ENCODE measurements at places on chromosomes 6 and 20. TPM values are rescaled to one million over a fixed set of nuclear protein-coding genes. Genes with fewer than 3 reads are reported as not detected.

Gene PPP1R3G
- total RNA-seq: 0.26 TPM

GRCh38 chr6:138545621-138545980 lies 46.3 kb upstream of the NHSL1 start:
- H3K4me1 ChIP-seq: peaks cover 28% of the 10 kb centered on the region
- peak overlapping the region; percentile 77 for H3K27ac ChIP-seq
- H3K4me3 ChIP-seq: peak overlapping the region; percentile 19
- no peaks in the 10 kb centered on the region for H3K36me3 ChIP-seq
- H3K27me3 ChIP-seq: no peaks in the 10 kb centered on the region
- DNase-seq: peak; percentile 62

GRCh38 chr6:161437851-161438250 lies 164.0 kb upstream of the AGPAT4 start:
- H3K27me3 ChIP-seq: no peaks in the 10 kb centered on the region
- DNase-seq: no peak
- no peak overlapping the region for H3K27ac ChIP-seq
- no peak overlapping the region for H3K4me3 ChIP-seq
- H3K4me1 ChIP-seq: no peaks in the 10 kb centered on the region

- no peaks in the 10 kb centered on the region for H3K4me1 ChIP-seq
- H3K4me3 ChIP-seq: no peak overlapping the region
- no peak overlapping the region for H3K27ac ChIP-seq
Measured at GRCh38 chr6:161926324-161926723, 652.5 kb upstream of the AGPAT4 start.

GRCh38 chr6:156960525-156960924 lies 183.3 kb downstream of the ARID1B start:
- H3K27ac ChIP-seq: no peak overlapping the region
- H3K4me1 ChIP-seq: peaks cover 33% of the 10 kb centered on the region
- H3K4me3 ChIP-seq: no peak overlapping the region
- DNase-seq: no peak

- peak; percentile 48 for DNase-seq
- no peaks in the 10 kb centered on the region for H3K4me1 ChIP-seq
- H3K4me3 ChIP-seq: no peak overlapping the region
- H3K27ac ChIP-seq: no peak overlapping the region
- H3K36me3 ChIP-seq: no peaks in the 10 kb centered on the region
- no peaks in the 10 kb centered on the region for H3K27me3 ChIP-seq
Measured at GRCh38 chr6:160534050-160534696, 129.9 kb downstream of the LPA start.

GRCh38 chr6:88567696-88568095 lies 395.7 kb downstream of the RNGTT start:
- H3K36me3 ChIP-seq: no peaks in the 10 kb centered on the region
- H3K4me3 ChIP-seq: no peak overlapping the region
- no peak overlapping the region for H3K27ac ChIP-seq
- no peaks in the 10 kb centered on the region for H3K27me3 ChIP-seq
- no peaks in the 10 kb centered on the region for H3K4me1 ChIP-seq

- H3K4me1 ChIP-seq: no peaks in the 10 kb centered on the region
- DNase-seq: no peak
- no peak overlapping the region for H3K27ac ChIP-seq
- peaks cover 7% of the 10 kb centered on the region for H3K27me3 ChIP-seq
- no peaks in the 10 kb centered on the region for H3K36me3 ChIP-seq
Measured at GRCh38 chr20:37630993-37631392, 62.8 kb upstream of the CTNNBL1 start.

- H3K4me3 ChIP-seq: no peak overlapping the region
- H3K27ac ChIP-seq: no peak overlapping the region
- H3K27me3 ChIP-seq: no peaks in the 10 kb centered on the region
Measured at GRCh38 chr20:4519534-4519933, 202.2 kb upstream of the PRND start.

Gene ATP6V1G2
- total RNA-seq: 1.0 TPM

- H3K4me3 ChIP-seq: no peak overlapping the region
- DNase-seq: no peak
- no peak overlapping the region for H3K27ac ChIP-seq
- H3K27me3 ChIP-seq: no peaks in the 10 kb centered on the region
Measured at GRCh38 chr6:168216117-168216516, 103.5 kb downstream of the DACT2 start.

GRCh38 chr20:3454831-3455230 lies 16.0 kb upstream of the ATRN start:
- no peak for DNase-seq
- H3K4me1 ChIP-seq: no peaks in the 10 kb centered on the region
- H3K4me3 ChIP-seq: no peak overlapping the region
- H3K27ac ChIP-seq: no peak overlapping the region
- no peaks in the 10 kb centered on the region for H3K27me3 ChIP-seq
- no peaks in the 10 kb centered on the region for H3K36me3 ChIP-seq

DNA sequence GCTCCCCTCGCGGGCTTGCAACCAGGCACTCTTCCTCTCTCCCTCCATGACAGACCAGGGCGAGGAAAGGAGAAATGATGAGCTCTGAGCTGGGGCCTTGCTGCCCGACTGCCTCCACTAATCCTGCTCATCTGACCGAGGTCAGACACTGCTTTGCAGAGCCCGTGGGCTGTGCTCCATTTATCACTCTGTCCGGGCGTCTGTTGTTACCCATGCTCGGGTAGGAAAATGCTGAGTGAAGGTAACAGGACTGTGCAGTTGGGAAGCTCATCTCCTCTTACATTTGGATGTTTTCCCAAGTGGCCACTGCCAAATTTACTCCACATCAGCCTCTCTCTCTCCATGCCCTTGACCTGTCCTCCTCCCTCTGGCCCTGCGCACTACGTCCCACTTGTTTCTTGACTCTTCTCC lies 14.6 kb downstream of the RPS6KA2 start:
- no peak for DNase-seq
- no peak overlapping the region for H3K4me3 ChIP-seq
- no peaks in the 10 kb centered on the region for H3K36me3 ChIP-seq
- no peak overlapping the region for H3K27ac ChIP-seq
- H3K4me1 ChIP-seq: peaks cover 49% of the 10 kb centered on the region

GRCh38 chr6:105500693-105501092 lies 97.8 kb upstream of the PREP start:
- no peak overlapping the region for H3K4me3 ChIP-seq
- no peak for DNase-seq
- no peaks in the 10 kb centered on the region for H3K4me1 ChIP-seq
- H3K27ac ChIP-seq: no peak overlapping the region

DNA sequence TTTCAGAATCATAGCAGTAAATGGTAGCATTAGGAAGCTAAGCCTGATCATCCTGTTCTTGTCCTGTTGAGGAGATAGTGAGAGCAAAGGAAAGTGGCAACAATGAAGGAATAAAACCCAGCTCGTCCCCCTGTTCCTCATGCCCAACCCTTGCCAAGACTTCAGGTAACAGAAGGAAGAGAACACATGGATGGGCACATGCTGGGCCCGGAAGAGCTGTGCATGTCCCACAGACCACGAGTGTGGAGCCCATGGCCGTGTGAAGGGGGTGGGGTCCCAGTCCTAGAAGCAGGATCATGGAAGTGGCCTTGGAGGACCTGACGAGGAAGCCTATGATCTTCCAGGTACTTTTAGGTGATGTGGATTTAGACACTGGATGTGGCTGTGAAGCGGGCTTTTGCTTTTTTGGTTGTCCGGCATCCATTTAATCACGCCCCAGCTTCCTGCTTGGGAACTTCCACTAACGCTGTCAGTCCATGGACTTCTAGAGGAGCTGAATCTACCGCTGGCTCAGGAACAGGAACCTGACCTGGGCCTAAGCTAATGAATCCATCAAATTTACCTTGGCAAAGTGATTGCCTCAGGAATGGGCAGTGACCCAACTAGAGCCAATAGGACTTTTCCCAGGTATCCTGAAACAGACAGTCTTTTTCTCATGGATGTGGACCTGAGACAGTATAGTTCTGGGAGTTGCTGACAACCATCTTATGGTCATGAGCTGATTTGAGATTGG lies 79.3 kb upstream of the ARMC2 start:
- H3K27ac ChIP-seq: no peak overlapping the region
- no peaks in the 10 kb centered on the region for H3K36me3 ChIP-seq
- H3K4me1 ChIP-seq: no peaks in the 10 kb centered on the region
- no peak overlapping the region for H3K4me3 ChIP-seq
- no peak for DNase-seq

DNA sequence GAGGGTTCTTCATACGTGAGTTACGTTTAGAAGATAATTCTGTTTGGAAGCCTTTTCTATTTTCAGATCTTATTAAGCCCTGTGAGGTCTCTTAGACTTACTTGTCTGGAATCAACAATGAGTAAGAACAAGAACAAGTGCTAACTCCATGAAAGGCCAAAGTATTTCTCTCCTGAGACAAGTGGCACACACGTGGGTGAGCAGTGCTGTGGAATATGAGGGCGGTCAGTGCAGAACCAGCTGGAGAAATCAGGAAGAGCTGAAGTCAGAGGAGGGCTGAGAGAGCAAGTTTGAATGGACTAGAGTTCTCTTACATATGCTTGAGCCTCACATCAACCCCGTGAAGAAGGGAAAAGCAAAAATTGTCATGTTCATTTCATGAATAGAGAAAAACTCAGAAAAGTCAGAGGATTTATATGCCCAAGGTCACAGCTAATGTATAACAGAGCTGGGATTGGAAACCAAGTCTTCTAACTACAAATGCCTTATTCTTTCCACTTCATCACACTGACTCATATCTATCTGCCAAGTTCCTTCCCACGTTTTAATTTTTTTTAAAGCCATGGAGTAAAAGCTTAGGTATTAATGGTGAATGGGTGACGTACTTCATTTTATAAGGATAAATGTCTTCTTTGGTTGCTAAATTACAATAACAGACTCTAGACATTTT lies 201.3 kb upstream of the DTNBP1 start:
- DNase-seq: no peak
- no peaks in the 10 kb centered on the region for H3K36me3 ChIP-seq
- no peaks in the 10 kb centered on the region for H3K4me1 ChIP-seq
- no peak overlapping the region for H3K4me3 ChIP-seq

All from left lung (tissue), 14 donors.